Thoracic aorta (tissue), 2 donors: ENCODE measurements at places on chromosomes 2 and 18.

DNA sequence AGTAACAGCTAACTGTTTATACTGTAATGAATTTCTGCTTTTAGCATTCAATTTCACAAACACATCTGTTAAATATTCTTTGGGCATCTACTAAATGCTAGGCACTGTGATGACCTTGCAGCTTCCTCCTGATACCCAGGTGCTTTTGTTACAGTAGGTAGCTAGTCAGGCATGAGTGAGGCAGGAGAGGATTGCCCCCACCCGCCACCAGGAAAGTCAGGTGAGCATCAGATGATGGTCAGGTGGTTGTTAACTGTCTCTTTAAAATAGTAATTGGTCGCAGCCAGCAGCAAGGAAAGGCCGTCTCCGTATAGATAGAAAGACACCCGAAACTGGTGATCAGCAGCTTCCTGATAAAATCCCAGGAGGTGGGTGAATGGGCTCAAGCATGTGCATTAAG, 255.6 kb downstream of the PIEZO2 start:
- DNase-seq, result no peak

DNA sequence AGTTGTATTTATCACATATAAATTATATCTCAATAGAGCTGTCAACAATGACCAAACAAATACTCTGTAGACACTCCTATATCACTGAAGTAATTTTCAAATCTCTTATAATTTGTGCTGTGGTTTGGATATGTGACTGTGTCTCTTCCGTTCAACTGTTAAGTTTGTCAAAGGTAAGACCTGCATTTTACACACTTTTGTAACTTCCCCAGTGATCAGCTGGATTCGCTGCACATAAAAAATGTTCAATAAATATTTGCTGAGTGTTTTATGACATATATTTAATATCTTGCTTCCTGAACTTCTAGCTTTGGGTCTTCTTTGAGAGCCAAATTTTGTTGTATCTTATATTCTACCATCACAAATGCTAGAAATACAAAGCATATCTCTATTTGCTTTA, 57.3 kb upstream of the ROCK1 start:
- DNase-seq, result no peak

GRCh38 chr2:144409241-144409640, 110.7 kb downstream of the ZEB2 start:
- no peak for DNase-seq

DNA sequence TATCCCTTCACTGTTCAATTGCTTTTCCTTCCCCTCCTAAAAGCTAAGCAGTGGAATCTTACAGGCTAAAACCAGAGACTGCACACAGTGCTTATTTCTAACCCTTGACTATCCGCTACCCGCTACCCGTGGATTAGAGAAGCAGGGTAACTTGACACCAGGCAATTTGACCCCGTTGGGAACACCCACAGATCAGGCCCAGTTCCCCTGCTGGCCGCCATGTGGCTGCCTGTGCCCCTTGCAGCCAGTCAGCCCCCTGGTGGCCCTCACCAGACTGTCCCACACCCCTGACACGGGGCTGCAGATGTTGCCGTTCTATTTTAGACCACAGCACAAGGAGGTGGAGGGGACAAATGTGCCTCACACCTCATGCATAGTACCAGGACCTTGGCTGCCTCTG, 74.8 kb downstream of the TXNL1 start:
- no peak for DNase-seq

DNA sequence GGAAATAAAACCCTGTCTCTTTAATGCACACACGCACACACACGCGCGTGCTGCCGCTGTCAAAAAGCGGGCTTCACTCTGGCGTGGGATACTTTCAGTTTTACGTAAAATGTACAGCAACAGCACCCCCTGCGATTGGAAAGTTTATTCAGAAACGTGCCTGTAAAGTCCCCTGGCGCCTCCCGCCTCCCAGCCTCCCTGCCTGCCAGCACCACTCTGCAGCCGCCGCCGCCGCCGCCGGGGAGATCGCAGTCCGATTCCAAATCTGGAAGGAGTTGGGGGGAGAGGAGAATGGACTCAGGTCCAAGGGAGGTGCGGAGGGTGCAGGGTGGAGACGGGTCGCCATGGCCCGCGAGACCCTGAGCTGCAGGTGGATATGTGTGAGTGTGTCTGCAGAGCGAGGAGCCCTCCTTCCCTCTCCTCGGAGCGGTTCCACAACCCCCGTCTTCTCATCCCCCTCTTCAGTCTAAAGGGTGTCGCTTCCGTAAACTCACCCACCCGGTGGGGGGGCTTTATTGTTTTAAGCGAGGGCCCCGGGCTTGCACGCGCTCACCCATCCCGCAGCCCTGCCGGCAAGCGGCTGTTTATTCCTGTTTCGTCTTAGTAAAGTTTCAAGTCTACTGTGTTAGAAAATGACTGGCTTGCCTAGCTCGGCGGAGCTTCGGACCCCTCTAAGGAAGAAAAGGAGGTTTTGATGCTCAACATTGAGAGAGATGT, 1.8 kb upstream of the BCL11A start:
- DNase-seq, result no peak

DNA sequence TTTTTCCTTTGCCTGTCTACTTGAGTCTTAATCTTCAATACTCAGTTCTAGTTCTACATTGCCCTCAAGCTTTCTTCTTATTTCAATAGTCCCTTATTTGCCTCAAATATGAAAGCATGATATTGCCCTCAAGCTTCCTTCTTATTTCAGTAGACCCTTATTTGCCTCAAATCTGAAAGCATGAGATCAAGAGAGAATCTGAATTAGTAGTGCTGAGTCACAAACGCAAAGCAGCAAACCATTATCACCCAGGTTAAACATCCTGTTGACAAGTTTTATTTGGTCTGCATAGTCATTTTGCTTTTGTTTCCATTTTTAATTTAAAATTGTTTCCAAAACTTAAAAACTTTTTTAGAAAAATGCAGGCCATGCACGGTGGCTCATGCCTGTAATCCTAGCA, 583.3 kb upstream of the FSHR start:
- DNase-seq, result no peak

- no peak for DNase-seq
Observed at GRCh38 chr18:24923138-24923537, 428.8 kb downstream of the ZNF521 start.

GRCh38 chr18:3794537-3795348, 344.8 kb downstream of the TGIF1 start:
- DNase-seq, result no peak

GRCh38 chr2:121974897-121975661, 219.6 kb downstream of the TSN start:
- no peak for DNase-seq

DNA sequence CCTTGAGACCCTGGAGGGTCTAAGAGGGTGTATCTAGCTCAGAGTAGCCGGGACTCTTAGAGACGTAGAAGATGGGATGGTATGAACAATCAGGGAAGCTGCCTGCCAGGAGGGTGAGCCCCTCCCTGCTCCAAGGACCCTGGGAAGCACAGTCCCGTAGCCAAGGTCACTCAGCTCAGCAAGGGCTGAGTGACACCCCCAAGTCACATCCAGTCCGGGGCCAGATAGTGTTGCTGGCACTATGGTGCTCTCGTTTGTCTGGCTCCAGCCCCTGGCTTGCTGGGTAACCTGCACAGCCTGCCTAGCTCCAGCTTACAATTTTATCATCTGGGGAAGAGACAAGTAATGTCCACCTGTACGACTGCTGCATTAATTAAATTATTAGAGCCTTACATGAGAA, 22.3 kb downstream of the REEP1 start:
- no peak for DNase-seq

- DNase-seq, result no peak
Observed at GRCh38 chr2:138997856-138998517, 217.8 kb upstream of the NXPH2 start.

DNA sequence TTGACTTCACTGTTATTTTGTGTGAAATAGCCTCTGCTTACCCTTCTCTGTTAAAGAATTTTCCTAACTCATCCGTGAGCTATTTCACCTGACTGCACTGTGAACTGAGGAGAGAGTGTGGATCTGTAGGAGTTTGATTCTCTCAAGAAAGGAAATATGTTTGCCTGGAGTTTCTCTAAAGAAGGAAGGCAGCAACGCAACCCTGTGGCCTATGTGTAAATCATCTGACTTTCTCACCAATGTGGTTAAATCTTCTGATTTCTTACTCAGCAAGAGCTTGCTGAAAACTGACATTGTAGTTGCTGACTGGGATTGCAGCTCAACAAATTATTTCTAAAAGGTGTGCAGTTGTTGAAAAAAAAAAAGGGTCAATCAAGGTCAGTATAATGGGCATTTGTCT, 153.9 kb upstream of the PELI1 start:
- DNase-seq, result no peak

DNA sequence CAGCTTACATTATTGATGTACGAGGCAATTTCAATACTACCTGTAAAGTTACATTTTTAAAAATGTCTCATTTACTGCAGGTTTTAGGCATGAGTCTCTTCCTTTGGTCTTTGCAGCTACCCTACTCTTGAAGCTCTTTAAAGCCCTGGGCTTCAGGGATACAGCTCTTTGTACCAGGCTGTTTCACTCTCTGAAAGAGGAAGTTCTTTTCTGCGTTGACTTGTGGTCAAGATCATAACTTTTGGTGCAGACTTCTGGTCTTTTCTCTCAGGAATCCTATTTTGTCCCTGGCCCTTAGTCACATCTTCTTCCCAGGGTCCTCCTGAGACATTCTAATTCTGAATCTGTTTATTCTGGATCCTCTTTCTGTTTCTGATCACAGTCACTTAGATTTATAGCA, 16.6 kb upstream of the HRH4 start:
- DNase-seq, result no peak

GRCh38 chr18:4765401-4765800, 310.3 kb upstream of the DLGAP1 start:
- no peak for DNase-seq

GRCh38 chr18:11089931-11090715, 59.2 kb downstream of the PIEZO2 start:
- DNase-seq, result no peak

GRCh38 chr2:219408631-219409030, 9.5 kb upstream of the DES start:
- DNase-seq, result no peak

DNA sequence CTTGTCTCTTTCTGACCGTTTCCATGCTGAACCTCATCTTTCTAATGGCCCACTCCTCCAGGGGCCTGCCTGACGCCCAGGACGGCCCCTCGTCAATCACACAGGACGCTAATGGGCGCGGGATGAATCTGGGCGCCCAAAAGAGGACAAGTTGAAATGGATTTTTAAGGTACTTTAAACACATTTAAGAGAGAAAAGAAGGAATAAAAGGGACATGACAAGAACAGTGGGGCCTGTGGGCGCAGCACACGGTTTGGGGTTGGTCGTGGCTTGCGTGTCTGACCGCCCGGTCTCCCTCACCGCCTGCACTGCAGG, 607 bp upstream of the UBE2F start:
- no peak for DNase-seq

- DNase-seq, result peak; percentile 68
Observed at GRCh38 chr2:40240070-40240469, 211.8 kb downstream of the SLC8A1 start.
